ENCODE measurements at places on chromosomes 2 and 18. TPM values are rescaled to one million over a fixed set of nuclear protein-coding genes. Genes with fewer than 3 reads are reported as not detected.

GRCh38 chr2:207983641-207984042, 41.7 kb downstream of the PLEKHM3 start:
- DNase-seq, result no peak
- peaks cover 4% of the 10 kb centered on the region for H3K36me3 ChIP-seq
- H3K4me1 ChIP-seq, result peaks cover 6% of the 10 kb centered on the region
- H3K27me3 ChIP-seq, result no peaks in the 10 kb centered on the region
- H3K27ac ChIP-seq, result no peak overlapping the region

- H3K36me3 ChIP-seq, result peaks cover 3% of the 10 kb centered on the region
- no peak overlapping the region for H3K4me3 ChIP-seq
- peaks cover 10% of the 10 kb centered on the region for H3K27me3 ChIP-seq
- no peaks in the 10 kb centered on the region for H3K4me1 ChIP-seq
- H3K27ac ChIP-seq, result no peak overlapping the region
These were observed 66.1 kb upstream of the ODC1 start for GRCh38 chr2:10514273-10514672.

GRCh38 chr18:76479351-76480238, 15.4 kb downstream of the ZNF516 start:
- no peak for DNase-seq
- no peak overlapping the region for H3K27ac ChIP-seq
- peaks cover 20% of the 10 kb centered on the region for H3K4me1 ChIP-seq

Gene NBEAL1
- total RNA-seq, result 8.3 TPM

DNA sequence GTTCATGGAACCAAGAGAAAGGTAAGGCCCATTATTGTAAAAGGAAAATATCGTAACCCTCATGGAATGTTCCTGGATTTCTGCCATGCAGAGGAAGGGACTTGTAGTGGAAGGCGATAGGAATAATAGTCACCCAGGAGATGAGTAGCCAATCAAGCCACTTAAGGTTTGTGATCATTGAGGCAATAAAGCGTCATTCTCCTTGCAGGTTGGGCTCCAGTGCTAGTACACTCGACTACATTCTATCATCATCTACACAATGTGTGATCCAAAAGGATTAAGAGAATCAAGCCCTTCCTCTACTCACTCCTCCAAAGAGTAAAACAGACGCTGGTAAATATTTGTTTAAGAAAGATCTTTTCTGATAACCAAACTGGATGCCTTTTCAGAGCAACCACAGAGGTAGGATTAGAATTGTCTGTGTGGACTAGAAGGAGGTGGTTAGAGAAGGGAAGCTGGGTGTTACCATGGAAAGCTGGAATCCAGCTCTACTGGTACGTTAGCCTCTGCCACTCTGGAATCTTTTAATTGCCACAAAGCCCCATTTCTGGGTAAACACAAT, 245.7 kb downstream of the IKZF2 start:
- H3K27me3 ChIP-seq, result no peaks in the 10 kb centered on the region
- no peaks in the 10 kb centered on the region for H3K4me1 ChIP-seq
- H3K36me3 ChIP-seq, result no peaks in the 10 kb centered on the region
- DNase-seq, result no peak
- H3K27ac ChIP-seq, result no peak overlapping the region

- no peak overlapping the region for H3K27ac ChIP-seq
- no peak overlapping the region for H3K4me3 ChIP-seq
- H3K4me1 ChIP-seq, result no peaks in the 10 kb centered on the region
- no peak for DNase-seq
- peaks cover 25% of the 10 kb centered on the region for H3K36me3 ChIP-seq
These were observed 18.3 kb upstream of the GFPT1 start for GRCh38 chr2:69405306-69405705.

DNA sequence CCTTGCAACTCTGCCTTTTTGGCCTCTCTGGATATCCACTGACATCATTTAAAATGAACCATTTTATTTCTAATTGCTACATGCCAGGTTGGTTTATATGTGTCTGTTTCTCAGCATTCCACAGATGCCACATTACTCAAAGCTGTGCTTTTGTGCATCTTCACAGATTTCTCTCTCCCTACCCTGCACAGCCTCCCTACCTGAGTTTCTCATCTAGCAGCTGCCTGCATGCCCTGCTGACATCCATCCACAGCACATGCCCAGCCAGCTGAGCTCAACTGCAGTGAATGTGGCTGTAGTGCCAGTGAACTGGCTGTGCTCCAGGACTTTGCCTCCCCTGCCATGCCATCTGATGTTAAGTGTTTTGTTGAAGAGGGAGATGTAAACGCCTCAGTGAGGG, 44.5 kb downstream of the PKP4 start:
- H3K27ac ChIP-seq, result no peak overlapping the region
- no peaks in the 10 kb centered on the region for H3K27me3 ChIP-seq
- no peak for DNase-seq
- no peak overlapping the region for H3K4me3 ChIP-seq

GRCh38 chr2:203025592-203025991, 10.9 kb downstream of the NBEAL1 start:
- H3K4me1 ChIP-seq, result peaks cover 2% of the 10 kb centered on the region
- no peak overlapping the region for H3K27ac ChIP-seq
- H3K36me3 ChIP-seq, result peaks cover 2% of the 10 kb centered on the region
- H3K27me3 ChIP-seq, result no peaks in the 10 kb centered on the region

Gene ABCG8
- not detected for total RNA-seq

- no peaks in the 10 kb centered on the region for H3K27me3 ChIP-seq
- H3K4me1 ChIP-seq, result peaks cover 86% of the 10 kb centered on the region
- peak overlapping the region; percentile 73 for H3K4me3 ChIP-seq
- H3K27ac ChIP-seq, result peak overlapping the region; percentile 99
- peaks cover 81% of the 10 kb centered on the region for H3K36me3 ChIP-seq
These were observed 70.6 kb downstream of the MBP start for GRCh38 chr18:77061946-77062517.

Gene TCF23
- total RNA-seq, result not detected

DNA sequence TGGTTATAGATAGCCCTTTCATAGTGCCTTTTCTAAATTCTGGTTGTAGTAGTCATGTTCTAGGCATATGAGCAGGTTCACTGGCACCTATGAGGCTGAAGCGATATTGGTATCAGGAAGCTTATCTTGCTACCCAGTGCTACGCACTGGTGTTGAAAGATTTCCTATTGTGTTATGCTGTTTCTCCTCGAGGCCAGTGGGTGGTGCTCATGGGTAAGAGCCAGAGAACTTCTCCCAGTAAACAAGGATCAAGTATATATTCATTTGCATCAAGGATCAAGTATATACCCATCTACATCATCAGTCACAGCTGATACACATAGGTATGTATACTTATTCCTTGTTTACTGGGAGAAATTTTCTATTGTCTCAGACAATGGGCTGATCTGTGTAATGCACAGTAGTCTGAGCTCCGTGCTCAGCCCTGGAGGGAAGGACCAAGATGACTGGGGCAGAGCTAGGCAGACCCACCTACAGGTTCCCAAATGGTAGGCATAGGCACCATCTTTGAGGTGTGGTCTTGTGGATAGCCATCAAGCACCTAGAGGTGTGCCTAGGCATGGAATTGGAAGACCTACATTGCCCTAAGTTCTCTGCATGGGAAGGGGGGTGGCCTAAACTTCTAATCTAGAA, 101.2 kb upstream of the GALNT13 start:
- no peaks in the 10 kb centered on the region for H3K27me3 ChIP-seq
- DNase-seq, result no peak
- no peaks in the 10 kb centered on the region for H3K4me1 ChIP-seq
- H3K36me3 ChIP-seq, result no peaks in the 10 kb centered on the region
- no peak overlapping the region for H3K4me3 ChIP-seq
- no peak overlapping the region for H3K27ac ChIP-seq

DNA sequence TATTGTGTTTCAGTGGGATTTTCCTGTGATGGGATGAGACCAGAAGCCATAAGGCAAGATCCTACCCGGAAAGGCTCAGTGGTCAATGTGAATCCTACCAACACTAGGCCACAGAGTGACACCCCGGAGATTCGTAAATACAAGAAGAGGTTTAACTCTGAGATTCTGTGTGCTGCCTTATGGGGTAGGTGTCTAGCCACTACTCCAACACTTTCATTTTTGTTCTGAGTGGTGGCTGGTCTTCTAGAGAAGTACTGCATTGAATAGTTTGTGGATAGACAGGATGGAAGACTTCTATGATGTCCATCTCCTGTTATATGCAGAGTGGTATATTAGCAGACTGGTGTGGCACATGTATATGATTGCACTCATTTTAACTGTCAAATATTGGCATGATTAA, 117.7 kb upstream of the IL1R2 start:
- no peak overlapping the region for H3K4me3 ChIP-seq
- no peak overlapping the region for H3K27ac ChIP-seq
- no peaks in the 10 kb centered on the region for H3K27me3 ChIP-seq
- DNase-seq, result no peak
- H3K4me1 ChIP-seq, result no peaks in the 10 kb centered on the region
- H3K36me3 ChIP-seq, result peaks cover 68% of the 10 kb centered on the region

Gene CABYR
- total RNA-seq, result 1.3 TPM

DNA sequence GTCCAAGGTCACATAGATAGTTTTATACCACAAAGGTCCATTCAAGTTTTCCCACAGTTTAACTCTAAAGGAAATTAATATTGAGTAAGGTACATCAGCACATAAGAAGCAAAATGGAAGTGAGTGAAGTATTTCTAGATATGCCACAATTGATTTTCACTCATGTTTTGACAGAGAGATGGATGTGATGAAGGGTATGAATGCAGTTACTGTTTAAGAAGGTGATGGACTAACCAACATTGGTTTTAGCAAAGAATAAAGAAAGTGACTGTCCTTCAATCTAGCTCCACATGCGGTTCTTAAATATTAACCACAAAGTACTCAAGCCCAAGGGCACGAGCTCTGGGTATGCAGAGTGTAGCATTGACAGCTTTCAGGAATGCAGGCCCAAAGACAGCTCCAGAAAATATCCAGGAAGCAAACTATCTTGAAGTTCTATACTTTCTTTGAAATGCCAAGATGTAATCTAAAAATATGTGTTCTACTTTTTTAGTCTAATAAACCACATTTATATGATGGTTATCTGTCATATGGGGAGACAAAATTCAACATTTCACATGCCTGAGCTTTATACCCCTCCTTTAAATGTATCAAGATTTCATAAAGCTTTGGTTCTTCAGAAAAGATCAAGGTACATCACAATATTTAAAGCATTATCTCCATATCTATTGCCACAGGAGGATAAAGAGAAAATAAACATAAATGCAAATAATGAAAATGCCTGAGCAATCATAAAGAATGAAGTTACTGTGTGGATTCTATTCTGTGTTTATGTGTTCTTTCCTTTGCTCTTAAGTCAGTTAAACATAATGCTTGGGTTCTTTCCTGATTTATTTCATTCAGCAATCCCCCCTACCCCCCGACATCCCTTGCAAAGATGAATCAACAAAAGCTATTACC, 6.7 kb upstream of the SCN1A start:
- H3K27ac ChIP-seq, result no peak overlapping the region
- DNase-seq, result no peak
- H3K36me3 ChIP-seq, result no peaks in the 10 kb centered on the region
- H3K4me1 ChIP-seq, result no peaks in the 10 kb centered on the region
- H3K27me3 ChIP-seq, result peaks cover 10% of the 10 kb centered on the region

GRCh38 chr2:82781176-82781915, 1677.7 kb downstream of the SUCLG1 start:
- no peak overlapping the region for H3K27ac ChIP-seq
- H3K4me1 ChIP-seq, result no peaks in the 10 kb centered on the region
- H3K36me3 ChIP-seq, result no peaks in the 10 kb centered on the region
- no peak for DNase-seq
- no peaks in the 10 kb centered on the region for H3K27me3 ChIP-seq
- H3K4me3 ChIP-seq, result no peak overlapping the region

DNA sequence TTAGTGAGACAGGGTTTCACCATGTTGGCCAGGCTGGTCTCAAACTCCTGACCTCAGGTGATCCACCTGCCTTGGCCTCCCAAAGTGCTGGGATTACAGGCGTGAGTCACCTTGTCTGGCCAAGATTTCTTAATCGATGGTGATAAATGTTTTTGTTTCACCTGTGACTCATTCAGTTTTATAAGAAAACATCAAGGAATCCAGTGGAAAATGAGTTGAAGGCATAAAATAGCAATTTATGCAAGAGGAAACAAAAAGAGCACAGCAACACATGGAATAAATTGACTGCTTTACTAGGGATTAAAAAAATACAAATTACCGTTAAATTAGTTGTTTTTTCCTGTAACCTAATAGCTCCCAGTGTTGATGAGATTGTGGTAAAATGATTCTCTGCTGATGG, 80.2 kb downstream of the CDK15 start:
- H3K27me3 ChIP-seq, result peaks cover 56% of the 10 kb centered on the region
- no peak for DNase-seq
- H3K27ac ChIP-seq, result no peak overlapping the region
- peaks cover 10% of the 10 kb centered on the region for H3K4me1 ChIP-seq
- H3K4me3 ChIP-seq, result no peak overlapping the region

Gene DSG4
- total RNA-seq, result not detected

DNA sequence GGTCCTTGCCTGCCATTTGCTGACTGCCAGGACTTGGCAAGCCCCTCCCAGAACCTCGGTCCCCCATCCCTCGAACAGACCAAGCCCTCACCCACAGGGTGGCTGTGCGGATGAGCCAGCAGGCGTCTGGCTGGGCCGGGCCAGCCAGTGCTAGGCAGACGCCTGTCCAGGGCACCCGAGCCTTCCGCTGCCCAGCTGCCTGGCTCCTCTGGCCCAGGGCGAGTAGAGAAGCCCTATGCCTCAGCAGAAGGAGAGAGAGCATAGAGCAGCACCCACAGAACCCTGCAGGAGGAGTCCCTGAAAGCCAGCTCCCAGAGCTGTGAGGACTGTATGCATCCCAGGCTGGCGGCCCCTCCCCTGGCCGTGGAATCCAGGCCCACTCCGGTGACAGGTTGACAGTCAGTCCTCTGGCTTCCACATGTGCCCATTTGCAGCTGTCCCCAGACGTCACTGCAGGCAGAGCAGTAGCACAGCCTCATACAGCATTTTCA, 62.1 kb upstream of the GLI2 start:
- H3K27me3 ChIP-seq, result peaks cover 21% of the 10 kb centered on the region
- H3K4me3 ChIP-seq, result no peak overlapping the region
- H3K36me3 ChIP-seq, result no peaks in the 10 kb centered on the region
- no peak overlapping the region for H3K27ac ChIP-seq
- no peak for DNase-seq

Gene PSMD14
- total RNA-seq, result 56.1 TPM

Gene SAG
- total RNA-seq, result not detected

Gene KIF5C
- total RNA-seq, result 6.1 TPM

GRCh38 chr2:234374736-234375135, 122.1 kb downstream of the ARL4C start:
- H3K4me1 ChIP-seq, result peaks cover 72% of the 10 kb centered on the region
- no peak for DNase-seq
- no peaks in the 10 kb centered on the region for H3K27me3 ChIP-seq
- no peak overlapping the region for H3K4me3 ChIP-seq
- no peak overlapping the region for H3K27ac ChIP-seq

Gene INPP4A
- 165 TPM for total RNA-seq

DNA sequence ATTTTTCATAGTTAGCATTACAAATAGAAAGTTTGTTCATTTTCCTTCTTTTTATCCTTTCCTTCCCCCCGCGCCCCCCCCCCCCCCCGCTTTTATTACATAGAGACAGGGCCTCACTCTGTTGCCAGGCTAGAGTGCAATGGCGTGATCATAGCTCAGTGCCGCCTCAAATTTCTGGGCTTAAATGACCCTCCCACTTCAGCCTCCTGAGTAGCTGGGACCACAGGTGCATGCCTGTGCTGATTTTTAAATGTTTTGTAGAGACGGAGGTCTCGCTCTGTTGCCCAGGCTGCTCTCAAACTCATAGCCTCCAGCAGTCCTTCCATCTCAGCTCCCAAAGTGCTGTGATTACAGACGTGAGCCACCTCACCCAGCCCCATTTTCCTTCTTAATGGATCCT, 91.2 kb upstream of the ALPP start:
- no peak overlapping the region for H3K27ac ChIP-seq
- H3K27me3 ChIP-seq, result no peaks in the 10 kb centered on the region
- H3K4me3 ChIP-seq, result no peak overlapping the region
- peaks cover 17% of the 10 kb centered on the region for H3K4me1 ChIP-seq
- no peaks in the 10 kb centered on the region for H3K36me3 ChIP-seq

Gene SLC4A5
- 4.3 TPM for total RNA-seq

Data from activated CD4-positive, alpha-beta T cell treated with anti-CD3 and anti-CD28 coated beads, Interleukin-2, amount 10 ng/mL, durations not matched to agents 7 days and 5 days (primary cell).